NB4 (cell line): ENCODE measurements at places on chromosomes 3 and 15.

DNA sequence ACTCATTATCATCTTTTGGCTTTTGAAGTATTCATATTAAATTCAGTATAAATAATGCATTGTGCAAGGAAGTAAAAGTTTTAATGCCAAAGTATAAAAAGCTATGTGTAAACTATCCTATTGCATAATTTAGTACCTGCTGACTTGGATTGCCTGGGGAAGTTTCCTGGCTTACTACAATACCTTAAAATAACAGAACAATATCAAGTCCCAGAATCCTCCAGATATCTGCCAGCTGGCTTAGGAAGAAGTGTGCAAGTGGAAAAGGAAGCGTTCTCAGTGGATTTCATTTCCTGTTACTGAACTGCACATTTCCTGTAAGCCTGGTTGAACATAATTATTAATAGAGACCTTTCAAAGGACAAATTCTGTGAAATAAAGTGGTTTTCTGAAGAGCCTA, 236.7 kb downstream of the ADAMTSL3 start:
- no peak for DNase-seq

DNA sequence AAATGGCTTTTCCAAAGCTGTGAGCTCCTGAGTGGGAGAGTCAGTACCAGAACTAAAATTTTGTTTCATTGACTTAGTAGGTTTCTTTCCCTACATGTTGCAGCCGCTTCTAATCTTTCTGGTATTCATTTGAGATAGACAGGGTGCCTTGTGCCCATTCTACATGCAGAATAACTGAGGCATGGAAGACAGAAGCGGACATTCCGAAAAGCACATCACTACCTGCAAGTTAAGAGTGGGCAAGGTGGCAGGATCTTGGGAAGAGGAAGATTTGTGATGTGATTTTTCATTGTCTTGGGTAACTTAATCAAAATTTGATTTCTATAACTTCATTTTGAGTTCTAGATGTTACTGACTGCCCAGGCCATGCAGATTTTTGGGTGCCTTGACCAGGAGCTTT, 2.0 kb downstream of the MAP2K5 start:
- no peak for DNase-seq

GRCh38 chr3:16186565-16186964, 12.1 kb downstream of the GALNT15 start:
- no peak for DNase-seq

- DNase-seq, result no peak
Measured at GRCh38 chr3:8873740-8874139, 89.5 kb downstream of the RAD18 start.
